ENCODE measurements at places on chromosomes 3 and 15.

- no peak for DNase-seq
Measured at GRCh38 chr15:40598126-40598525, 4.1 kb downstream of the KNL1 start.

DNA sequence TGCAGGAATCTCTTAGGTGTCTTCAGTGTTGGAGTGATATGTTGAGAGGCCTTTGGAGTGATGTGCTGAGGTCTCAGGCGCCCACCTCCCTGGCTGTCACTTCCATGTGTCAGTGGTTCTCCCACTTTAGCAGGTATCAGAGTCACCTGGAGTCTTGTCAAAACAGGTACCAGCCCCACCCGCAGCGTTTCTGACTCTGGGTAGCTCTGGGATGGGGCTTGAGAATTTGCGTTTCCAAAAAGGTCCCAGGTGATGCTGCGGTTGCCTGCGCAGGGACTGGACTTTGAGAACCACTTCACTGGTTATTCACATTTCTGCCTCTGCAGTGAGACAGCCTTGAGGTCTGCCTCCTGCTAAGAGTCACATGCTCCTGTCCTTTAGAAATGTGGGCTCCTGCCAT lies 15.5 kb downstream of the UMPS start:
- no peak for DNase-seq

DNA sequence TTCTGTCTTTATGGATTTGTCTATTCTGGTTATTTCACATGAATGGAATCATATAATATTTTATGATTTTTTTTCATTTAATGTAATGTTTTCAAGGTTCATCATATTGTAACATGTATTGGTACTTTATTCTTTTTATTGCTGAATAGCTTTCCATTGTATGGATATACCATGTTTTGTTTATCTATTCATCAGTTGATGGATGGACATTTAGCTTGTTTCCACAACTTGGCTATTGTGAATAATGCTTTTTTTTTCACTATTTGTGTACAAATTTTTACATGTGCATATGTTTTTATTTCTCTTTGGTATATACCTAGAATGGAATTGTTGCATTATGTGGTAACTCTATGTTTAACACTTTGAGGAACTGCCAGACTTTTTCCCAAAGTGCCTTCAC lies 64.7 kb downstream of the PFN2 start:
- no peak for DNase-seq

- DNase-seq = no peak
Measured at GRCh38 chr3:100756441-100756840, 47.1 kb downstream of the TFG start.

DNA sequence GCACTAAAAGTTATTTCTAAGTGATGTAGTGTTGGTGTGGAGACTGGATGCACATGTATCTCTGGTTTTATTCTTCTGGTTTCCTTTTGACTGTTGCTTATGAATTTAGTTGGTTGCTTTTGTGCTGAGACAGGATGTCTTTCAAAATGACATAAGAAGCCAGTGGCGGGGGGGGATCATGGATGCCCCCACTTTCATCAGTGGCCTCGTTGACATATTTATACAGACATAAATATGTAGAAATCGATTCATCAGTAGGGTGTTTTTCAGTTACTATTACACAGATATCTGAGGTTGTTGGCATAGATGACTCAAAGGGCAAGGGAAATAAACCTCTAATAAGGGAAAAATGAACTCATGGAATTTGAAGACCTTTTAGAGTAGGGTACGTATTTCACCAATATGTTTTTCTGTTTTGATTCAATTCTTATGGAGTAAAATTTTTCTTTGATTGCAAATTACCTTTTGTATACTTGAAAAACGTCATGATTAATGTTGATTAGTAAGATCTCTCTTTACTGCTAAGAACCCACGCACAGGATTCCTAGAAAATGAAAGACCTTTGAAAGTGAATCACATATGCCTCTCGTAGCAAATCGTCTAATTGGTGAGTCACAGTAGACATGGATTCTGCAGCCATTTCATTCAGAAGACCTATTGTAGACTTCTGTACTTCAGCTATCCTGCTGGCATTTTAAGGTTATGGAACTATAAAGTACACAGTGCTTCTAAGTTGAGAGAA lies 97.4 kb upstream of the RBMS3 start:
- DNase-seq = no peak

GRCh38 chr15:100341239-100341749 lies 481 bp downstream of the ADAMTS17 start:
- DNase-seq = no peak

- no peak for DNase-seq
Measured at GRCh38 chr3:16279010-16279801, 14.2 kb downstream of the OXNAD1 start.

GRCh38 chr3:177476495-177476894 lies 279.2 kb upstream of the TBL1XR1 start:
- no peak for DNase-seq

DNA sequence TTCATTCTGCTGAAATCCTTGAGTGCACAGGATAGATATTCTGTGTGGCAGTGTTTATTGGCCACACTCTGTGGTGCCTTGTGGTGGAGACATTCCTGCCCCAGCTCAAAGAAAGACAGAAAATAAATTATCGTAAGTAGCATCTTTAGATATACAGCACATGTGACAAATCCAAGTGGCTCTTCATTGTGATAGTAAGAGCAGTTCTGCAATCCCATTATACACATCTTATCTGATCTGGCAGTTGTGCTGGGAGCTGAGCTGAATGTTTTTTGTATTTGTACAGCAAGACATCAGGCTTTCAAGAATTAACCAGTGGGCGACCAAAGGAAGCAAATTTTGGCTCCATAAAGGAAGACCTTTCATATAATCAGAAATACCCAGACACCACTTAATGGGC lies 235.3 kb upstream of the MRPL3 start:
- DNase-seq = no peak

DNA sequence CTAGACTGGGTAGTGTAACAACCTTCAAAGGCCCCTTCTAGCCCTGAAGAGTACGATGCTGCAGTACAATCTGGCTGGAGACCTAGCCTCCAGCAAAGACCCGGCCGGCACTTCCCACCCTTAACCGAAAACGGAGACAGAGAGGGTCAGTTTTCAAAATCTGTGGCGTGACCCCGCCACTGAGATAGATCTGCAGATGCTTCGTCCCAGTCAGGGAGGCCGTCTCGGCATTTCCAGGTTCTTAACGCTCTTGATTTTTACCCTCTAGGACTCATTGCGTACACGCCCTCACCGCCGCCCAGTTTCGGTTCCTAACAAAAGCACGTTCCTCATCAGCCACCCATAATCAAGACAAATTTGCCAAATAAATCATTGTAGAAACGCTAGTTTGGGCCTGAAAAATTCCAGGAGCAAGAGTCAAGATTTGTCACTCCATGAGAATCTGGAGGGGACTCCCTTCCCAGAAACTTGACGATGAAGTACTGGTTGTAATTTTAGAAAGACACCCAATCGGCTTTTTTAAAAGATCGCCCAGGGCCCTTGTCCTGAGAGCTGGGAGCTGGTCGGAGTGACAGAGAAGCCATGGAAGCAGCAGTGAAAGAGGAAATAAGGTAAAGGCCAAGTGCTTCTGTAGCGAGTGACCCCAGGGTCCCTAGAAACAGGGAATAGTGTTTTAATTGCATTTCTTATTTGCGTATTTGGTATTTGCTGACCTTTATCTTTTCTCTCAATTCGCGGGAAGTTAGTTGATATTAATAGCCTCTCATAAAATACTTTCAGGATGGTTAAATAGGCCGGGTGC lies 868 bp upstream of the TMEM87A start:
- DNase-seq = peak; percentile 72

DNA sequence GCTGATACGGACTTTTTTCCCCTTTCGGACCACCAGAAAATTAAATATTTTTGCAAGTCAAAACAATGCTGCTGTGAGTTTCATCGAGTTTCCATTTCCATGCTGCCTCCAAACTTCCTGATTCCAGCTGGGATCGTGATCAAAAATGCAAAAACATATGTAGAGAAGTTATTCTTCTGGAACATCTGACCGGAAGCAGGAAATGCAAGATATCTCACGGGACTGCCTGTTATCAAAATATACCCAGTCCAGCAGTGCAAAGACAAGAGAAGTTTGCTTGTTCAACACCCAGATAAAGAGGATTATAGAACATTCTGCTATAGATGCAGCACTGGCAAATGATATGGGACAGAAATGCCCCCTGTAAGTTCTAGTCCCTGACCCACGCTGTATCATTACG lies 726.7 kb upstream of the NR2F2 start:
- DNase-seq = no peak

- no peak for DNase-seq
Measured at GRCh38 chr3:137148917-137149316, 191.1 kb downstream of the IL20RB start.

DNA sequence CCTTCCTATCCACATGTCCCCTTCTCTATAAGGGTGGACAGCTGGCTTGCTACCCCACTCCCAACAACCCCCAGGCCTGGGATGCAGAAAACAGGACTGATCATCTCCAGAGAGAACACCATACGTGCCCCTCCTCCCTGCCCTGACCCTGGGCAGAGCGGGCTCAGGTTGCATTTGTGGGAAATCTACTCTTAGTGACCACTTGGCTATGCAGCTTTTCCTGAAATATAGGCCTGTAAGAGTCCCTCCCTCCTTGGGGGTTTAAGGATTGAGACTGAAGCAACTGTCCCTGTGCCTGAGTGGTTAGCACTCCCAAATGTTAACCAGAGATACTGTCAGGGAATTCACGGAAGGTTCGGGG lies 11.7 kb downstream of the SH2D7 start:
- no peak for DNase-seq

- DNase-seq = no peak
Measured at GRCh38 chr15:23910030-23910429, 222.9 kb upstream of the NDN start.

DNA sequence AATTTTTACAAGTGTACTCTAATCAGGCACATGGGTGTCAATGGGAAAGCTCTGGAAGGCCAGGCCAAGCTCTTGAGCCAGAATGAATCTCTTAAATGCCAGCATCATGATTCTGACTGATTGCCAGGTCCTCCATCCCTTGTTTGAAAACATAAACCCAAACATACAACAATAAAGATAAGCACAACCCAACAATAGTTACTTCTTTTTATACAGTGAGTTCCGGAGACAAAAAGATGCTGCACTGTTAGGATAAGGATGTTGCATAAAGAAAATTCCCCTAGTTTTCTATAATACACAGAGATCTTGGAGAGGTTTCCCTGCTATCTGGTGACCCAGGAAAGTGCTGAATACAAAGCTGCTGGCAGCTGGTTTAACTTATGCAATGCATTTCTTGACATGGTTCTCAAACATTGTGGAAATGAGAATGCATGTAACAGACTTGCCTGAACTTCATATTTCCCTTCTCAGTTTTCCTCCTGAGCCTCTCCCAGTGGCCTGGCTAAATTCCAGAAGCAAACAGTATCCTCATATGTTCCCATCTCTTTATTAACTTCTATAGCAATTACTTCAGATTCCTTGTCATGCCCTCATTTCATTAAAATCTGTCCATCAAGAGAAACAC lies 180.1 kb upstream of the PRICKLE2 start:
- DNase-seq = no peak

DNA sequence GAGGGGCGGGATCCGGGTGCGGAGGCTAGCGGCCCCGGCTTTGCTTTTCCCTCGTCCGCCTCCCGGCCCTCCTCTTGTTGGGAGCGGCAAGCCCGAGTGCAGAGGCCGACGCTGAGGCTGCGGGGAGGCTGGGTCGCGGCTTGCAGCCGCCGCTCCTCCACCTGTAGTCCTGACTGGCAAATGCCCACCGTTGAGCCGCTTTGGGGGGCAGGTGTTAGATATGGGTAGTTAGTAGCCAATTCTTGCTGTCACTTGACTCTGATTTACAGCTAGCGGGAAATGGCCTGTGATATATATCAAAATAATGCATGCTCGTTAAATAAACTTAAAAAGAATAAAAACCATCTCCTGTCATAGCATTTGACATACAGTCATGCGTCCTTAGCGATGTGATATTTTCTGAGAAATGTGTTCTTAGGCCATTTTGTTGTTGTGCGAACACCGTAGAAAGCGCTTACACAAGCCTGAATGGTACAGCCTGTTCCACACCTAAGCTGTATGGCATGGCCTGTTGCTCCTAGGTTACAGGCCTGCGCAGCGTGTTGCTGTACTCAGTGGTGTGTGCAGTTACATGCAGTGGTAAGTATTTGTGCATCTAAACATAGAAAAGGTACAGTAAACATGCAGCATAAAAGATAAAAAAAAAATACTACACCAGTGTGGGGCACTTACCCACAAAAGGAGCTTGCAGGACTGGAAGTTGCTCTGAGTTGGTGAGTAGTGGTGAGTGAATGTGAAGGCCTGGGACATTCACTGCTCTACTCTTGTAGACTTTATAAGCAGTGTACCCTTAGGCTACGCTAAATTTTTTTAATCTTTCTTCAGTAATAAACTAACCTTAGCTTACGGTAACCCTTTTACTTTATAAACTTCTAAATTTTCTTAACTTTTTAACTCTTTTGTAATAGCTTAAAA lies 873 bp downstream of the CAPN7 start:
- DNase-seq = peak; percentile 76

GRCh38 chr15:79981831-79982455 lies 10.9 kb upstream of the BCL2A1 start:
- no peak for DNase-seq

DNA sequence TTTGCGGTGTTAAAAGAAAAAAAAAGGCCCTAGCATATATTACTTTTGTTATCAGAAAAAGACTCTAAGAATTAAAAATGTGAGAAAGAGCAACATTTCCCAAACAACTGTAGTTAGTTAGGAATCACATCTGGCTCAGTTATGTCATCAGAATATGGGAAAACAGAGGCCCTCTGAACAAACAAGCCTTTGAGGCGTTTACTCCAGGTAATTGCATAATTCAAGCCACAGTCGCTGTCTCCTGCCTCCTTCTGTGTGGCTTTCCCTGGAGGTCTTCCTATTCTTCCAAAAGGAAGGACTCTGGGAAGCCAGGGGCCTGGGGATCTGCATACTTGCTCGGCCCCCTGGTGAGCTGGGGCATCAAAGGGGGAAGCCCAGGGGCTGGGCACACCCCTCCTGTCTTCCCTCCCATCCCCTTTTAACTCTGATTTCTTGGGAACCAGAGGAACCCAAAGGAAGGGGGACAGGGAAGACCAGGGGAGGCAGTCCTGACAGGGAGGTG lies 3.7 kb upstream of the FAM107A start:
- DNase-seq = no peak

- no peak for DNase-seq
Measured at GRCh38 chr3:130546920-130547679, 30.1 kb downstream of the COL6A6 start.

- DNase-seq = no peak
Measured at GRCh38 chr3:148903022-148903442, 37.9 kb downstream of the CPA3 start.
